ENCODE measurements at places on chromosomes 4 and X.

- DNase-seq, result no peak
Observed at GRCh38 chr4:117331817-117332216, 246.4 kb upstream of the TRAM1L1 start.

DNA sequence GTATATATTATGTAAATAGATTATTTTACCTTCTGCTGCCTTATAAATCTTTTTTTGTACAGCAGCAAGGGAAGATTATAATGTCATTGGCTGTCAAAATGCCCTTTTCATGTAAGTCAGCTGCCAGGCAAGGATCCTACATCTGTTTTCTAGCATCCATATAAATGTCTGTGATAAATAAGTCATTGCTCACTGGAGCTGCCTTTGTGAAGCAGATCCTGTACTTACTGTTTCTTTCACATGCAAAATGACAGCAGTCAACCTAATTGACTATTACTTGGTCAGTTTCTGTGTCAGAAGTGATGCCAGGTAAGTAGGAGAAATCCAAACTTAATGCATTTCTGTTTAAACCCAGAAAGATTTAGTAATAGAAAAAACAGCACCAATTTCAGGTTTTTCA is 620.7 kb downstream of the RPA4 start:
- no peak for DNase-seq

GRCh38 chr4:119510395-119511149 is 118.0 kb downstream of the PDE5A start:
- DNase-seq, result no peak

DNA sequence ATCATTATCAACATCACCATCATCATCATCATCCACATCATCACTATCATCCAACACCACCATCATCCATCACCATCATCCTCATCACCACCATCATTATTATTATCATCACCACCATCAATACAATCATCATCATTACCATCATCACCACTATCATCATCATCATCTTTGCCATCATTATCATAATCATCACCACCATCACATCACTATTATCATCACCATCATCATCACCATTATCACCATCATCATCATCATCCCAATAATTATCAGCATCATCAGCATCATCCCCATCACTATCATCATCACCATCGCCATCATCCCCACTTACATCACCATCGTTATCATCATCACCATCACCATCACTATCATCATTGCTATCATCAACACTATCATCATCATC is 1021.9 kb upstream of the PRKX start:
- DNase-seq, result no peak

GRCh38 chrX:19798423-19798822 is 89.0 kb downstream of the SH3KBP1 start:
- no peak for DNase-seq

DNA sequence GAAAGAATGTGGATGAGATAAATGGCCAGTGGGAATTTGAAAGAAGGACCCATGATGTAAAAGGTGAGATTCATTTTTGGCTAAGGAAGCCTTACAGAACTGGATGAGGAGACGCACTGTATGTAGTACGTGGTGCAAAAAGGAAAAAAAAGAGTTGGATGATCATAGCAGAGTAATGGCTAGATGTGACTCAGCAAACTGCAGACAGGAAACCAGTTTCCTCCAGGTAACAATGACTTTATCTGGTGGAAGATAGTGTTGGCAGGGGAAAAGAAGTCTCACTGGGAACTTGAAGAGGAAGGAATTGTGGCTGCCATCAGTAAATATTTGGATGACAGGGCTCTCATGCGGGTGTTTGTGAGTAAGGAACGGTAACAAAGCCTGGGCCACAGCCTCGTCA is 243.2 kb downstream of the CPE start:
- DNase-seq, result no peak

DNA sequence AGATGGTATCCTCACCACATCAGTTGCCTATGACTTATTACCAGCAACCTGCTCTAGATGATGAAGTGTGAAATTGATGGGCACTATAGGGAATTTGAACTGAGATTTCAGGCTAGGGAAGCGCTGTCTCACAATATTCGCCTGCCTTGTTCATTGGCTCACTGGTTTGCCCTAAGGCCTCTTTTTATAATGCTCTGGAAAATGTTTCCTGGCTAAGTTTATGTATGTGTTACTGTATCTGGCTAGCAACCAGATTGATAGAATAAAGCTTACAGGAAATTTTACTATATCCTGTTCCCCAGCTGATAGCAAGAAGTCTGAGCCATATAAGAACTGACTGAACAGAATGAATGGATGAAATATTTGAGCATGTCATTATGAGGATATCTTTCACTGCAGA is 71.6 kb downstream of the GSTCD start:
- DNase-seq, result no peak

- no peak for DNase-seq
Observed at GRCh38 chr4:139567159-139567870, 11.3 kb upstream of the SETD7 start.

DNA sequence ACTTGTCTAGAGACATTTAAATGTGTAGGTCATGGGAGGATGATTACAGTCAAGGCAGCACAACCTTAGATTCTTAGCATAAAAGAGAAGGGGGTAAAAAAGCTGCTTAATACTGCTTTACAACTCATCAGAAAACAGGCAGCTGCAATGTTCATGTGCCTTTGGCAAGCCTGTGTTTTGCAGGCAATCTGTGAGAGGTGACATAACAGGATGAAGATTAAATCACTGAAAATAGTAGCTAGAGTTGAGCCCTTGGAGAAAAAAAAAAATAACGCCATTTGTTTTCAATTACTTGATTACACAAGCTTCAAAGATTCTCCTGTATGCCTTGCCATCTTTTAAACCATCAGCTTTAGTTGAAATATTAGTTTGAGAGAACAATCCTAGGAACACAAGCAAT is 847.6 kb upstream of the LCORL start:
- no peak for DNase-seq

GRCh38 chrX:34365471-34365870 is 233.4 kb upstream of the FAM47A start:
- DNase-seq, result no peak

- no peak for DNase-seq
Observed at GRCh38 chr4:123598331-123598730, 201.7 kb downstream of the SPRY1 start.

DNA sequence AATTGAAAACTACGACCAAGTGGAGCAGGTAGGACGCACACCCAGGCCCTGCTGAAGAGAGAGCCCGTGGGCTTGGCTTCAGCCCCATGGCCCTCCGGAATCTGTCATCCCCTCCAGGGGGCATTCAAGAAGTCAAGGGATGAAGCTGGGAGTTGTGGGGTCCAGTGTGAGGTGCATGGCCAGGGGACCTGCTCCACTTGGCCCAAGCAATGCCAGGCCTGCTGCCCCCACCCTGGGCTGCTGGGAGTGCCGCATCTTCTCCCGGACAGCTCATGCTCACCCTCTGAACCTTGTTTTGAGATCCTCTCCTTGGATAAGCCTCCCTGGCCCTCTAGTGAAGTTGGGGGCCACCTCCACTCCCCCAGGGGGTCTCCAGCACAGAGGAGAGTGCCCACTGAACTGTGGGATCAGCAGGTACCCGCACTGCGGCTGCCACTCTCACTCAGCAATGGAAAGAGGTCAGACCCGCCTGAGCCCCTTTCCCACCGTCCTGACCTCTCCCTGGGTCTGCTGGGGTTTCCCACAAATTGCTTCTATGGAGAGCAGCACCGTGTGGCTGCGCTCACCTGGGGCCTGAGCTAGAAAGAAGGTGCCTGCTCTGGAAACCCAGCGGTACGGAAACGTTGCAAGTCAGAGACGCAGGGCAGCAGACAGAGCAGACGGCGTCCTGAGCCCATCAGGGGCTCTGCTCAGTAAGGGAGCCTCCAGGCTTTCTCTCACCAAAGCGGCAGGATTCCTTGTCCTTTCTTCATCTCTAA is 5.0 kb upstream of the ABLIM2 start:
- DNase-seq, result no peak

Data from NCI-H187 treated with DMSO at 0.1 percent for 48 hours (cell line).